Foreskin keratinocyte (primary cell): ENCODE measurements at places on chromosomes 16 and 17.
A peak's percentile ranks its signal among the peaks of the same experiment; 100 is the strongest.

GRCh38 chr17:29760279-29761039 is 137.7 kb upstream of the CORO6 start:
- DNase-seq, result no peak

GRCh38 chr17:1203111-1203966 is 23.6 kb upstream of the ABR start:
- no peak for DNase-seq

- peak; percentile 93 for DNase-seq
Measured at GRCh38 chr16:3157229-3158025, 22.6 kb downstream of the ZNF213 start.

GRCh38 chr16:50425648-50426047 is 56.9 kb upstream of the BRD7 start:
- no peak for DNase-seq

- no peak for DNase-seq
Measured at GRCh38 chr17:16293931-16294330, 59.3 kb downstream of the CENPV start.

DNA sequence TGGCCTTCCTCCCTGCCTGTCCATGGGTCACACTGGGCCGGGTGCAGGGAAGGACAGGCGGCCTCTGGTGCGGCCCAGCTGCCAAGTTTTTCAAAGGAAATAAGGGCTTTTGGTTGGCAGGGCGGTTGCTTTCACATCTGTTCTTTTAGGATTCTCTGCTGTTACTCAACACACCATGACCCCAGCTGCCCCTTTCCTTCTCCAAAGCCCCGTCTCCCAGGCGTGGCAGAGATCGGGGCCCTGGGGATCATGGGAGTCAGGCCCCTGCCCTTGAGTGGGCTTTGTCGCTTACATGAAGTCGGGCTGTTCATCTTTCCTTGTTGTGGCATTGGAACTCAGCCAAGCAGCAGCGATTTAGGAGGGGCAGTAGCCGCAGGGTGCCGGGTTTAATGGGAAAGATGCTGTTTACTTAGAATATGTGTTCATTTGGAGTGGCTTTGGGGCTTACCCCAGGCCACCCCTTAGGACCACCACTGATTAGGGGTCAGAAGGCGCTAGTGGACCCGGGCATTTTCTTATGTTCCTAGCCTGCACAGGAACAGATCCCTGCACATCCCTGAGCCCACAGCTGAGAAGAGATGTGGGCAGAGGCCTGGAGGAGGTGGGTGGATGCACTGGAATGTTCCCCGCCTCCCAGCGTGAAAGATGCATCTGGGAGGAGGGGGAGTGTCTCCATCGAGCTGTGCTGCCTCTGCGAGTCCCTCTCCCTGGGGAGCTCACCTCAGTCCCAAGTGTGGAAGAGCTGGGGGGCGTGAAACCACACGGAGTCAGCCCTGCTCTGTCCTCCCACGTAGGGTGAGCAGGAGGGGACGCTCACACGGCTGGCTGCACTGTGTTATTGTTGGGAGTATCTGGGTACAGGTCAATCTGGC is 6.8 kb upstream of the ADCY7 start:
- DNase-seq, result no peak

GRCh38 chr16:27462200-27462845 is 60.3 kb downstream of the IL21R start:
- no peak for DNase-seq

- no peak for DNase-seq
Measured at GRCh38 chr16:11621920-11622651, 35.4 kb upstream of the LITAF start.

DNA sequence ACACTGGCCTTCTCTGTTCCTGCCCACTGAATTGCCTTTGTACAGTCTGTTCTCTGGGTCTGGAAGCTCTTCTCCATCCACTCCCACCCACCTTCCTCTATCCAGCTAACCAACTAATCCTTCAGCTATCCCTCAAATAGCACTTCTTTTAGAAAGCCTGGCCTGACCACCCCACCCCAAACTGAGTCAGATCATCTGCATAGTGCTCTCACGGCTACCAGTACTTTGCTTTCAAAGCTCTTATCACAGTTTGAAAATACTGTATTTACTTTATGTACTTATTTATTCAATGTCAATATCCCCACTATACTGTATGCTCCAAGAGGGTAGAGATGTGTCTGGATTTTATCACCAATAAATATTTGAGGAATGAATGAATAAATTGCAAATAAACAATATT is 4.5 kb upstream of the CLDN7 start:
- no peak for DNase-seq

DNA sequence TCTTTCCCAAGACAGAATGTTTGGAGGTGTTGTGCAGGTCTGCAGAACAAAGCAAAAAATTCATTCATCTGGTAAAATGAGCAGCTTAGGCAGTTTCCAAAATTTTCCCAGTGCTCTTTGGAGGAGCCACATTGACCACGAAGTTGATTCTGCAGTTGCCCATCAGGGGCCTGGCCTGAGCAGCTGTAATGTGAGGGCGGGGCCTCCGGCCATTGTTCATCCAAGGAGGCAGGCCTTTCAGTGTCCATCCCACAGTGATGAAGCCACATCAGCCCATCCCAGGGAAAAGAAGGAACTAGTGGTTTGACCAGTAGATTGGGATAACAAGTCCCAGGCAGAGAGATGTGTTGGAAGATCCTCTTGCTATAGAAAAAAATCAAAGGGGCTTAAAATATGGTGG is 10.1 kb downstream of the UBFD1 start:
- no peak for DNase-seq

- peak; percentile 36 for DNase-seq
Measured at GRCh38 chr17:30095507-30096244, 20.9 kb upstream of the NSRP1 start.

DNA sequence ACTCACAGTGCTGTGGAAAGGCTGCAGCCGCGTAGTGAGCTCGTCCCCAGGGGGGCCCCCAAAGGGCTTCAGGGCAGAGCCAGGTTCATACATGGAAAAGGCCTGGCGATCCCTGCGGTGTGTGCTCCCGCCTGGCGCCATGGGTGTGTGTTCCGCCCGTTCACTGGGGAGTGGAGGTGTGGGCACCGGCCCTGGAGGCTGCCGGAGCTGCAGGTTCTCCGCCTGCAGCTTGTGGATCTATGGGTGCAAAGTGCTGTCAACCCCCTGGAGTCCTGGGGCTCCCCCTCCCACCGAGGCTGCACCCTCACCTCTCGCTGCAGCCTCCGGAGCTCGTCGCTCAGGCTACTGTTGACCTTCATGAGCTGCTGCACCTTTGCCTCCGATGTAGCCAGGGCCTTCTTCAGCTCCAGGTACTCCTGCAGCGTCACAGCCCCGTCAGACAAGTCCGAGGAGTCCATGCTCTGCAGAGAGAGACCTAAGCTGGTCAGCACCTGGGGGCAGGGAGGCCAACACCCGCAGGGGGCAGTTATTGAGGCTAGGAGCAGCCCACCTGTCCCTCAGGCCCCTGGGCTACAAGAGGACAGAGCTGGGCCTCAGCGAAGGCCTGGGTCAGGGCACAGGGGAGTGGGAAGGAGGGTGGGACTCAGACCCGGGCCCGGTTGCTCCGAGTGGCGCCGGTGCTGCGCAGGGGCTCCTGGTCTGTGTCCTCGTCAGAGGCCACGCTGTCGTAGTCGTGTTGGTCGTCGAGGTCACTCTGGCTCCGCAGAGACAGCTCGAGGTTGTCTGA is 7.9 kb downstream of the TP53I13 start:
- no peak for DNase-seq

DNA sequence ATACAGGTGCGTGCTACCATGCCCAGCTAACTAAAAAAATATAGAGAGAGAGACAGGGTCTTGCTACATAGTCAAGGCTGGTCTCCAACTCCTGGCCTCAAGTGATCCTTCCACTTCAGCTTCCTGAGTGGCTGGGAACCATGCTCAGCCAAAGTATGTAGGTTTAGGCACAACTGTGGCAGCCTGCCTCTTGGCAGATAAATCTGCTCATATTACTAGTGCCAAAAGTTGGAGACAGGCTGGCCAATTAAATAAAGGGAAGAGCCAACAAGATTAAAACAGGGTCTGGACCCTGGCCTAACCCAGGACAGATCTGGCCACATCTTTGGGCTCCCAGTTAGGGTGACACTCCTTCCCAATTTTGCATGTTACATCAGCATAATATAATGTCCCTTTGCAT is 151.7 kb downstream of the CBLN1 start:
- no peak for DNase-seq

DNA sequence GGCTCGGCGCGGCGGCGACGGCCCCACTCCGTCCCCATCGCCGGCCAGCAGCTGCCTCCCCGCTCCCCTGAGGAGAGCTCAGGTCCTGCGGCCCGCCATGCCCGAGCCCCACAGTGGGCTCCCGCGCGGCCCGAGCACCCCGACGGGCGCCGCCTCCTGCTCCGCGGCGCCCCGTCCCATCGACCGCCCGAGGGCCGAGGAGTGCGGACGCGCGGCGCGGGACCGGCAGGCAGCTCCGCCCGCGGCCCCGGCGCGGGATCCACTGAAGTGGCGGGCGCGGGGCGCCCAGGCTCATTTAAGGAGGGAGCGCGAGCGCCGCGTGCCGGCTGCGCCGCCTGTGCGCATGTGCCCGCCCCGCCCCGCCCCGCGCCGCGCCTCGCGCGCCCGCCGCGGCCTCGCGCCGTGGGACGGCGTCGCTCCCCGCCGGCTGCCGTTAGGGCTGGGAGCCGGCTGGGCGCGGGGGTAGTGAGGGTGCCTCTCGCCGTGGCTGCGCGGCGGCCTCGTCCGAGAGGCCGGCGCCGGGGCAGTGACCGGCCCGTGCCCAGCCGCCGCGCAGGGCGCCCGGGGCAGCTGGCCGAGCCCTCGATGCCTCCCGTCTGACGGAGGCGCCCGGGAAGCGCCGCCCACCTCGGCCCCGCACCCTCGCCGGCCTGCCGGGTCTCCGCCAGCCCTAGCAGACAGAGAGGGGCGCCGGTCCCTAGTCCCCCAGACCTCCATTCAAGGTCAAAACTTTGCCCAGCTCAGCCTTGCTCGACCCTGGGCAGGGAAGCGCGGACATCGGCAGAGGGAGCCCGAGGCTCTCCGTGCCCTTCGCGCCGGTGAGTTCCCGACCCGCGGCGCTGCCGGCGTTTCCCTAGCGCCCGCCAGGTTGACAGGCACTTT is at the start of gene NETO2:
TSS of gene NETO2 (minus strand) at position 269 of the 882 bp plus-strand sequence. CDS start 333 bp downstream, outside the sequence.
- DNase-seq, result no peak

DNA sequence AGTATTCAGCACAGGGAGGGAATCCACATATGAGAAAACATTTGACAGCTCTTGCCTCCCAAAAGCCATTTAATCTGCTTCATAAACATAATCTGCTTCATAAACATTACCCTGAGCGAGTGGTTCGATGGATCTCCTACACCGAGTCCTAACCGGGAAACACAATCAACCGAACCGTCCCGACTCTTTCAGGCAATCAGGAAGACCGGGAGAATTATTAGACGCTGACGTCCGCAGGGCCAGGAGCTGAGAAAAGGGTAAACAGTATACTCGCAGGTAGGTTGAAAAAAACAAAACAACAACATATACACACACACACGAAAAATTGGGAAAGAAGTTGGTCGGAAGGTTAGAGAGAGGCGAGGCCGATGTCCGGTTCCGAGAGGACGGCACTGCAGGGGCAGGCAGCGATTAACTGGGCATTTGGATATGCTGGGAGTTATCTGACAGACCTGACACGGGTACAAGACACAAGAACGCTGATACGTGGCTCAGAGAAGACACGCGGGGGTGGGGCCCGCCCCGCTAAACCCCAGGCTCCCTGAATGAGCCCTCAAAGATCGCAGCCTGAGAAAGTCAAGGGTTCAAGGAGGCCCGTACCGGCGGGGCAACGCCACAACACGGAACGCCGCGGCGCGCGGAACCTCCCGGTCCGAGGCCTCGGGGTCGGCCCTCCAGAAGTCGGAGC is 585 bp downstream of the AP1G1 start:
- peak; percentile 28 for DNase-seq

GRCh38 chr17:45221081-45222013 is at the start of gene FMNL1:
Gene FMNL1 (plus strand): TSS chr17:45221885. CDS start chr17:45222125, 240 bp downstream.
- DNase-seq, result no peak
